ENCODE measurements at places on chromosomes 7 and 10.

DNA sequence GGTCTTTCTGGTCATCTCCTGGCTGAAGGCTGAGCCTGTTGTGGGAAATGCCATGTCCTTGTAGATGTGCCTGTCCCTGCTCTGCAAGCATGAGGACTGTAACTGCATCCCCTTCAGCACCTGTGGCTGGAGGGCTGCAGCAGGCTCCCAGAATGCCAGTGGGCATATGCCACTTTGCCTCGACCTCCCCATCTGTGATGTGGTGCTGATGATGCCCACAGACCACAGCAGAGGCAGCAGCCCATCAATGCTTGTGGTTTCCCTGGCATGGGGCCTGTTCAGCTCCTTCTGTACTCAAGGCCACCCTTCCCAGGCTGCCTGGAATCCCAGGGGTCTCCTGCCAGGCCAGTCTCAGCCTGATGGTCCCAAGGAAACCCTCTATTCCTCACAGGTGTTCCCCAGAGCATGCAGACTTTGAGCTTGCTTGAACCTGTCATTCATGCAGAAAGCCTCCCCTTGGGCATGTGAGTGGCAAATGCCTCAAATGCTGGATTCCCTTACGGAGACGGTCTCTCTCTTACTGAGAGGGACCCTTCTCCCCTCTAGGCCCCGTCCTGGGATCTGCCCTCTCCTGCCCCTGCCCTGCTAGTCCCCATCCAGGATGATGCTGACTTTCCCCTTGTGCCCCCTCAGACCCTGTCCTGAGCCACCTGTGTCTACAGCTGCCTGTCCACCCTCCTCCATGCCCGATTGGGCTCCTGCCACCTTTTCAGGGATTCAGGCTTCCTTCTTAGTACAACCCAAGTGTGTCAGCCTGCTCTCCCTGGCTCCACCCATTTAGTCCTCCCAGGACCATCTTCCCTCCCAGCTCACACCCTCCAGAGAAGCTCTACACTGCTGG is 50.9 kb upstream of the ANTXRL start:
- peak; percentile 23 for DNase-seq

DNA sequence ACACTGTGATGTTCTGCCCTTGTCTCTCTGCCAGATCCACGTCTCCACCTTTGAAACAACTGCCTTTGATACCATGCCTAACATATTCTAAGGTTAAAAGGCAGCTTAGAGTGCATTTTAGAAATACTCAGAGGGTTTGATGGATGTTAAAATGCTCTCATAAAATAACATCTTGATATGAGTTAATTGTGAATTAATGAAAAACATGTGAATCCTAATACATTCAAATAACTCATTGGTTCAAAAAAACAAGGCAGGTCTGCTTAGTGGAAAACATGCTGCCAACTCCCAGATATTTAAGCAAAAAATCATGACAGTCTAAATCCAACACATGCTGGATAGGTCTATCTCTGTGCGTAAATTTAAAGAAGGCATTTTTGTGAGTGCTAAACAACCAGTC is 291.8 kb downstream of the AHR start:
- no peak for DNase-seq

DNA sequence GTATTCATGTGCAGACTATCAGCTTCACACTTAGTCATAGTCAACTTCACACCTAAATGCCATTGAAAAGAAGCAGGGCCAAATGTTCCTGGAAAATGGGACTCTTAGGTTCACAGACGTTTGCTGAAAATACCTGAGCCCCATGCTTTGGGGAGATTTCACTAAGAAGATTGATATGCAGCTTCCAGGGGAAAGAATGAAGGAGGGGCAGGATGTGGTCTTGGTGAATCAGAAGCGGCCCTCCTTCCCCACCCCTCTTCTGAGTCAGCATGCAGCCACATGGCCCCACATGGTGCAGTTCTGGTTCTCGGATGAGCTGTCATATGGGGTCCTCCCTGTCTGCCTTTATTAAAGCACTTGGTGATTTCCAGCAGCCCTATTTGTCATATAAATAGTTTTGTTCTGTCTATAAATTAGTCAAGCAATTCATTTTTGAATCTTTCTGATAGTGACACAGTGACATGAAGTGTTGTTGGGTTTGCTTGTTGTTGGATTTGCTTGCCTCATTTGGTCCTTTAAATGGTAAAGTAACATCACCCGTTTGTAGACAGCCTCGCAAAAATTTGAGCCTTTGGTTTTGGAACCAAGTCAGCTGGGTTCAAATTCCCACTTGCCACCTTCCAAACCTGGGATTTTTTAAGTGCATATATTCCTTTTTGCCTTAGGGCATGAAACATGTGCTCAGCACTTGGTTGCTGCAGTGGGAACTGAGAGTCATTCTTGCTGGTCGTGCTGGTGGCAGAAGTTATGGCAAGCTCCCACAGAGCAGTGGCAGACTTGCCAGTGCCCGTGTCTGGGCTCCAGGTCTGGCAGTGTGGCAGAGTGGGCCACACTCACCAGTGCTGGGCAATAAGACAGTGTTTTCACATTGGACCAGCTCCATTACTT is 68.1 kb upstream of the CDK6 start:
- no peak for DNase-seq

DNA sequence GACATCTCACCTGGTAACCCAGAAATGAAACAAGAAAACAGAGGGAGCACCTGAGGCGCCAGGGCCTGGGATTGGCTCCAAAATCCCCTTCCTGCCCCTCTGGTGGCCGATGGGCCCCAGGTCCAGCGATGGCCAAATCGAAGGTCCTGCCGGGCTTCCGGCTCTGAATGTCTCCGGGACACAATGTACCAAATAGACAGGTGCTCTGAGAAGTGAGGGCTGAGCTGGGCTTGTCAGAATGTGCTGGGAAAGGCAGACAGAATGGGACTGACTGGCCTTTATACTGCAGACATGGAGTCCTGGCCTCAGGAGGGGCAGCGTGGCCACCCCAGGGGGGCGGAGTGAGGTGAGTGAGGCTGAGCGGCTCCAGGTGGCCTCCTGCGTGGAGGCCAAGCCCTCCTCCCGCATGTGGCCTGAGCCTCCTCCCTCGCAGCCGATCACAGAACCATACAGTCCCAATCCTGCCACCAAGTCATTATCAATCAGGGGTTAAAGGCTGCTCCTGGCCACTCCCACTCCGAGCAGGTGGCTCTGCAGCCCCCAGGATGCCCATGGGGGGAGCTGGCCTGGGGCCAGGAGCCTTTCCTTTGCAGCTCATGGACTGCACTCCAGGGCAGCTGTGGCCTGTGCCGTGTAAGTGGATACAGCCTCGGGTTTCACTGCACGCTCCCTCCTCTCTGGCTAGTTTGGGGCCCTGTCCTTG is 185.5 kb downstream of the ADARB2 start:
- DNase-seq, result no peak

DNA sequence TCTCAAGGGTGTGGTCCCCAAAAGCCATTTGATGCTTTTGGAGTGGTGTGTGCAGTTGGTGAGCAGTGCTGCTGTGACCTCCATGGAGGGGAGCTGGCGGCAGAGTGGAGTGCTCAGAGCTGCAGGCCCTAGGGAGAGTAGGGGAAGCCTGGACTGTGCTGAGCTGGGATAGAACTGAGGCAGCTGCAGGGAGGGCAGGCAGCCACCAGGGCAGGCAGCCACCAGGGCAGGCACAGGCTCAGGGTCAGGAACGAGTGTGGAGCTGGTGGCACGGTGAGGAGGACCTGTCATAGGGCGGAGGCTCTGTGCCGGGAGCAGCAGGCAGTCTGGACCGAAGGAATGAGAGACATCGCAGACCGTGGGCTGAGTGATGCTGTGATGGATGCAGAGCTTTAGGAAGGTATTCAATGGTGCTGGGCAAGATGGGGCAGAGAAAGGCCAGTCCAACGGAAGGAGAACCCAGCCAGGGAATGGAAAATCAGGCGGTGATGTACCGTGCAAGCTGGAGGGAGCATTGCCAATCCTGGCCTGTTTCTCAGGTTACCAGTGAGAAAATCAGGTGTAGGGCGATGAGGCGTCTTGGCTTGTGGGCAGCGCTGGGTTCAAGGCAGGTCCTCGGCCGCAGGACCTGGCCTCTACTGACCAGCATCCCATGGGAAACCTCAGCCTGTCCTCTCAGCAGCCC is 152.6 kb downstream of the CAMK1D start:
- DNase-seq, result no peak

- DNase-seq, result no peak
These were observed 22.6 kb upstream of the PSAP start for GRCh38 chr10:71873582-71874211.

DNA sequence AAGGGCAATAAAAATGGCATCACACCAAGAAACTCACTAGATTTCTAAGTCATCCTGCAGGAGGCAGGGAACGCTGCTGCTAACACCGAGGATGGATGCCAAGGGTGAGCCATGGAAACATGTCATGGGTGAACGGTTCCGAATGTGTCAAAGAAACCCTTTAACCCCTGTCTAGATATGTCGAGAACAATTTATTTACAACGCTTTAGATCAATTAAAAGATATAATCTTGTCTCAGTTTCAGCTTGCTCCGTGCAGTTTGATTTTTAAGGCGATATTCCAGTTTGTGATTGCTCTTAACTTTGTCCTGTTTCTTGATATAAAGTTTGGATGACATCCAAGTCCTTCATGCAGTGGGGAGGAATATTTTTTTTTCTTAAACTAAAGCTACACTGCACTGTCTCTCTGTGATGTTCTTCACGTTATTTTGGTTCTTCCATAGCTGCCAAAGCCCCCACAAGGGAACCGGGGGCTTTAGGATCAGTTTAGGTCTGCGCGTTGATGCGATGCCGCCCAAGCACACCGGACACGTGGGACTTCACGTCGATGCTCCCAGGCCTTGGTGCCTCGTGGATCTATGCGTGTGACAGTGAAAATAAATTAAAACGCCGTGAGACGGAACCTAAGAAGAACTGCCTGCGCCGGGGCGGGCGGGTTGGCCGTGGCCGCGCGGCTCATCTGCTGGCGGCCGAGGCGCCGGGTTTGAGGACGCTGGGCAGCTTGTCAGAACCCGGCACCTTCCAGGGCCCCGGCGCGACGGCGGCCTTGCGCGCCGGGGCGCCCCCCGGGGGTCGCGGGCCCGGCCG is 220.3 kb downstream of the PHTF2 start:
- peak; percentile 57 for DNase-seq
